ENCODE measurements at places on chromosomes 5 and 9.

GRCh38 chr5:13508559-13508958 is 435.9 kb downstream of the DNAH5 start:
- DNase-seq: no peak

DNA sequence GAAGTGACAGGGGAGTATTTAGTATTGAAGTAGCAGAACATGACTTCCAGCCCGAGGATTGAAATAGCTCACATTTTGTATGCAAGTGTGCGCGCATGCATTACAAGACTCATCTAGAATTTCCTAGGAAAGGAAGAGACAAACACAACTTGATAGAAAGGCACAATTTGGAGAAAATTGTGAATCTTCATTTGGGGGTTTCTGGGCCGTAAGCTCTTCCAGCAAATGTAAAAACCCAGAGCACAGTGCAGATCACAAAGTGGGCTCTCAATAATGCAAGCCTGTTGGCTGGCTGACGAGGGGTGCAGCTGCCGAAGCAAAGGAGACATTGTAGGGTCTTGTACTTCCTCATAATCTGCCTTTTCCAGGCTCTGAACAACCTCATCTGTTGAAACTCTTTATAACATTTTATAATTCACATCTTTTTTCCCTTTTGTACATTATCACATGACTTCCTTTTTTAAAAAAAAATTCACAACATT is 109.0 kb downstream of the BAAT start:
- no peak for DNase-seq

GRCh38 chr9:124496075-124496449 is 11.1 kb downstream of the NR5A1 start:
- DNase-seq: no peak

DNA sequence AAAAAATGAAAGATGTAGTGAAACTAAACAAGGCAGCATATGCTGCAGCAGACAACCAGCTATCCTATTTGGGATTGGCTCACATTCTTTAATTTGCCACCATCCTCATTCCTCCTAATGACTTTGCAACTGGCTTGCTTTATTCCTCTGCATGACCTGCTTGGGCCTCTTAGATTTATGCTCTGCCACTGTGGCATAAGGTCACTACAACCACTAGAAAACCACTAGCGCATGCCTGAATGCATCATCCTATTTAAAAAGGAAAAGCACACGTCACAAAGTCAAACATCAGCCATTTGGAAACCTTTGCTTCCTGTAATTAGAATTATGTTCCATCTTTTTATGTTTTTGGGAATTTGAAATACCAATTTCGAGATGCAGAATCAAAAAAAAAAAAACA is 40.8 kb upstream of the CCDC152 start:
- no peak for DNase-seq

DNA sequence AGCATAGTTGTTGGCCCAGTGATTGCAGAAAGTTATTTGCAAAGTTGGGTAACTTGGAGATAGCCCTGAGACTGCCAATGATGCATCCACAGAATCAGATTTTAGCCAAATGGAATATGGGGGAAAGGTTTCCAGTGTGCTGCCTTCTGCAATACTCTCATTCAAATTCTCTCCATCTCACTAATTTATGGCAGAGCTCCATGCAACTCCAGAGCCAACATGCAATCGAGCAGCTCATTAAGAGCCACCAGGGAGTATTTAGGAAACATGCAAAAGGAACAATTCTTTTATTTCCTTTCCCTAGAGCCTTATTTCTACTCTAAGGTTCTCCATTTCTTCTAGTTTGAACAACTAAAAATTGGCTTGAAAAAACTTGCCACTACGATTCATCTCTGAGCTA is 135.9 kb upstream of the MARCHF11 start:
- DNase-seq: no peak

- DNase-seq: no peak
These were observed 325.4 kb downstream of the PIK3R1 start for GRCh38 chr5:68540798-68541590.

DNA sequence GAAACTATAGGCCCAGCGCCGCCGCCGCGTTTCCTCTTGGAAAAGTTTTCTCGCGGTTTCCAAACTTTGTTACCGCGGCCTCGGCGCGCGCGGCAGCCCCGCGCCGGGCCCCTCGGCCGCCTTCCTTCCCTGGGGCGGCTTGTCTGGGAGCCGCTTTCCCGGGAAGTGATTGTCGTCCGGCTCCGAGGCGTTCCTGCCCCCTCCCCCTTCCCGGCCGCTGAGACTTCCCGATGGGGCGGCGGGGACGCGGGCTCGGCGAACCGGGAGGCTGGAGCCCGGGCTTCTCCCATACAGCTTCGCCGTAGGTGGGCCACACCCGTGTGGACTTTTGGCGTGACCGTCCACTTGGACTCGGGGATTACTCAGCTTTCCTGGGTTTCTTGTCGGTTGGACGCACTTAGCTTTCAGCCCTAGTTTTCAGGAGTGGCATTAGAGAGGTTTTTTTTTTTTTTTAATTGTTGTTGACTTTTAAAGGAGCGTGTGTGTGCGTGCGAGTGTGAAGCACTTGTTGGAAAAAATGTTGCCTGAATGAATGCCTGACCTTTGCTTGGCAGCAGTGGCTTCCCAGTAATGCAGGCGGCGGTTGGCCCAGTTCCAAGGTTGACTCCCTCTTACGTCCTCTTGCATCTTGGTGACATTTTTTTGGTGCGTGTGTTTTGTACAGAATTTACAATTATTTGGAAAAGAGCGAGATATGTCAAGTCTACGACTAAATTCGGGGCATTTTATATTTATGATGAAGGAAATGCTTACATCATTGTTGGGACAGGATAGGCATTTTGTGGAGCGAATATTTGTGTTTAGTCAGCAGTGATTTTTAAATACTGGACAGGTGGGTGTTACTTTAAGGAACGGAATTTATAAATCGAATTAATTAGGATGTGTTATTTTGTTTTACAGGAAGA is 821 bp downstream of the CTNNA1 start:
- DNase-seq: peak; percentile 94

DNA sequence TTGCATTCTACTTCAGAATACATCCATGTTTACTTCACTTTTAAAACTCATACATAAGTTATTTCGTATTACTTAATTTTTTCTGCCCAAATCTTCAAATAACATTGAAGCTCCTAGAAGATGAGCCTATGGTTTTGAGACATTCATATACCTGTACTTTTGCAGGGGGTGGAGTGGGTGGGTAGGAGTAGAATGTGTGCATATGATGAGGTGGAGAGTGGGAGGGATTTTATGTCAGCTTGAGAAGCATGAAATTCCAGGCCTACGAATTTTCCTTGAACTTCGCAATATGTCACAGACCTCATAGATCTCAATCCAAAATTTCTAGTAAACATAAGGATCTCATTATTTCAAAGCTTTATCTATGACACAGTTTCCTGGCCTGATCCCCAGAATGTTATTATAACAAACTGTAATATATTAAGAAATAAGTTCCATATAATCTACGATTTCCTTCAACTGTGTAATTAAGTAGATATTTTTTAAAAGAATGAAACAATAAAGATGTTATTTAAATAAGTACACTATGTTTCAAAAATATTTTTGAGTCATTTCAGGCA is 19.7 kb upstream of the MOB3B start:
- no peak for DNase-seq

DNA sequence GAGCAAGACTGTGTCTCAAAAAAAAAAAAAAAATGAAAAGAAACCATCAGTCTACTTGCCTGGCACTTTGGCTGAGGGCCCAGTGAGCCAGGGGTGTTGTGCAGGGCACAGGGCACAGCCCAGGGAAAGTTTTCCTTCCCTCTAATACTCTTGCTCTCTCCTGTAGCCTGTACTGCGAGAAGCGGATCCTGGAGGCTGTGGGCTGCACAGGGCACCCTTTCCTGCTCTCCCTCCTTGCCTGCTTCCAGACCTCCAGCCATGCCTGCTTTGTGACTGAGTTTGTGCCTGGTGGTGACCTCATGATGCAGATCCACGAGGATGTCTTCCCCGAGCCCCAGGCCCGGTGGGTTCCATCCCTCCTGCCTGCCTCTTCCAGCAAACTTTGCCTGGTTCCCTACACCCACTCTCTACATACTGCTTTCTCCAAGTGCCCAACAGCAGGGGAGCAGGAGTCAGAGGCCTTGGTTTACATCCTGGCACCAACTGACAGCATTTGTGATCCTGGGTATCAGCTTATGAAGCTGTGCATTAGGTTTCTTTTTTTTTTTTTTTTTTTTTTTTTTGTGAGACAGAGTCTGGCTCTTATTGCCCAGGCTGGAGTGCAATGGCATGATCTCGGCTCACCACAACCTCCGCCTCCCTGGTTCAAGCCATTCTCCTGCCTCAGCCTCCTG is 7.2 kb downstream of the ZDHHC12 start:
- DNase-seq: no peak

DNA sequence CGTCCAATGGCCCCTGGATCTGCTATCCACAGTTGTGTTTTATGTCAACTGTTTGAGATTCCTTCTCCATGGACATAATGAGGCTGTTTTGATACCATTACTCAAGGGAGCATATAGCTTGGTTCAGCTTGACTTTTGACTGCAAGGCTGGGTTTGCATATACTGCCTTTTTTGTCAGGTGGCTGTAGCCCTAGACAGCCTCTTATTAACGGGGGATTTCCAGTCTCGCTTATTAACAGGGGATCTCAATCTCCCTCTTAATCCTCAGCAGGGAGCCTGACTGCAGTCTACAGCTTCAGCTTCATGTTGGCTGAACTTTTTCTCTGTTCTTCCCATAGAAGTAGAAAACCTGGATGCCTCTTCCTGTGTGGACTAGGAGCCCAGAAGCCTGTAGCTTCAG is 73.7 kb upstream of the TNC start:
- no peak for DNase-seq

DNA sequence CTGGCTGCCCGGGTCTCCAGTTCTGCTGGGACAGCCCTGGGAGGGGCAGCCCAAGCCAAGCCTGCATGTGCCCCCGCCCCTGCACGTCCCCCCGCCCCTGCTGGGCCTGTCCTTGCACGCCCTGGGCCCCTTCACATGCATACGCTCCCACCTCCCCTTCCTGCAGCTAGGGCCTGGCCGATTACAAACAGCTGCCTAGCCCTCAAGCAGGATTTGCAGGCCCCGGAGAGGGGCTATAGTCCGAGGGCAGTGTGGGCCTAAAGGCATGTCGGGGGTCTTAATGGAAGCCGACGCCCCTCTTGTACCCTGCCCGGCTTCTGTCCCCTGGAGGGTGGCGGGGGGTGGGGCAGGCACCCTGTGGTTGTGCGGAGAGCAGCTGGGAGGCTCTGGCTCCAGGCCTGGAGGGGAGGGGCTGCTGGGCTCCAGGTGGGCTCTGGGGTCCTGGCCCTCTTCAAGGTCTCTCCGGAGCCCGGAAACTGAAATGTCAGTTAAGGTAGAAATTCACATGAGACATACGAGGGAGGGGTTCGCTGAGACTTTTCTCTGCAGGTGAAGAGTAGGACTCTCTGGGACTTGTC is 16.9 kb downstream of the COL5A1 start:
- DNase-seq: no peak

DNA sequence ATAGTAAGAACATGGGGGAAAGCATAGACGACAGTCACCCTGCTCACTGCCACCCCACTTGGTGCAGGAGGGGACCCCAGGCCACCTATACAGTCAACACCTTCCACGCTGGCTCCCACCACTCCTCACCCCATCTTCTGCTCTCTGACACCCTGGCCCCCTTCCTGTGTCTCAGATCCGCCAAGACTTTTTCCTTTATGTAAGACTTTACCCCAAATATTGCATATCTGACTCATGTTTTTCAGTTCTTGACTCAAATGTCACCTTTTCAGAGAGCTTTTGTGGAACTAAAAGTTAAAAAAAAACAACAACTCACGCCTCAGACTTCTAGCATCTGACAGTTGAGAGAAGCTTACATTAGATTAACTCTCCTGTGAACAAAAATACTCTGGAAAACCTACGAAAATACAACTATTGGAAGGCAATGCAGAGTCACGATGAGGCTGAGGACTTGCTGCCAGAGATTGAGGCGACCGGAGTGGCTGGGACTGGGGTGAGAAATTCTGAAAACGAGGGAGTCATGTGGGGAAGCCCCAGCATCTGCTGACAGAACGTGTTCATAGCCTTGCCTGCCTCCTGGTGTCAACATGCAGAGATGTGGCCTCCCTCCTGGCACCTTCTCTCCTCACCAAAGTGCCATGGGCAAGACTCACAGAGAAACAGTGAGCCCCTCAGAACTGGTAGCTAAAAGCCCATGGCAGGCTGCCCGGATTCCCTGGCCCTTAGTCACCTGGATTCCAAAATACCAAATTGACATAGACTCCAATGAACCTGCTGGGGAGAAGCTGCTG is 22.4 kb upstream of the FCN2 start:
- no peak for DNase-seq

- DNase-seq: no peak
These were observed 57.0 kb downstream of the DUSP1 start for GRCh38 chr5:172713809-172714490.

- no peak for DNase-seq
These were observed 57.4 kb downstream of the AOPEP start for GRCh38 chr9:94783928-94784327.

DNA sequence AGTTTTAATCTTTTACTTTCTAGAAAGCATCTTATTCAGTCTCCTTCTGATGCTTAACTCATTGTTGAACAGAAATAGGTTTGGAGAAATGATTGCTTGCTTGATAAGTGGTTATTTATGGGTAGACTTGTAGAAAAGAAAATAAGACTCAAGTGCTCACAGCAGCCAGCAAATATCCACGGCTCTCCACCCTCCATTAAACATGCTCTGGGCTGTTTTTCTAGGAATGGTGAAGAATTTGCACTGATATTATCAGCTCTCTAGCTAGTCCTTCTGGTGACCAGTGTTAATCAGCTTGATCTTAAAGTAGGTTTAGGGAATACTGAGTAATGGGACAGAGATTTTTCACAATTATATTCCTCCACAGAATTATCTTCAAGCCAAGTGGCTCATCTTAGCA is 60.6 kb downstream of the SLC1A3 start:
- DNase-seq: no peak

DNA sequence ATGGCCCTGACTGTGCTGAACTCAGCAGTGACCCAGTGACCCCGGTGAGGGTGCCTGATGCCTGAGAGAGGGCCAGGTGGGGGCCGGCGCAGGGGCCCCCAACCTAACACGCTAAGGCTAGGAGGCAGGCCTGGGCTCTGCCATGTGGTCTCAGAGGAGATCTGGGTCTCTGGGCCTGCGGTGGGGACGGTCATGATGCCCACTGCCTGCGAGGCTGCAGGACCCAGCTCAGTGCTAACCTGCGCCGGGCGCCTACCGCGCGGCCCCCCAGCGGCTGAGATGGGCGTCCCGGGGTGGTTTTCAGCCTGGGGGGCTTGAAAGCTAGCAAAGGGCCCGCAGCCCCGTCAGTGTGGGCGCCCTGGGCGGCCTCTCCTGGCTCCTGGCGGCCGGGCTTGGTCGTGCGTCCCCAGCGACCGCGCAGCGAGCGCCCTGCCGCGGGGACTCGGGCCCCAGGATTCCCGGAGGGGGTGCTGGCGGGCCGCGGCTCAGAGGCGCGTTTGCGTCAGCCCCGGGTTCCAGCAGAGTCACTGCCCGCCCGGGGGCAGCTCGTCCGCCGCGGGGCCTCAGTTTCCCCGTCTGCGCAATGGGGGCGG is 2.5 kb downstream of the EGFL7 start:
- DNase-seq: no peak

Measured in omental fat pad (tissue), 4 donors.